IMR-90 (cell line): ENCODE measurements at places on chromosomes 13 and 19. TPM values are rescaled to one million over a fixed set of nuclear protein-coding genes. Genes with fewer than 3 reads are reported as not detected.

The ATP4B gene
- total RNA-seq, result not detected in 2 replicates

The IFI30 gene
- 1.1 and 2.3 TPM in 2 replicates for total RNA-seq

The ZNF135 gene
- total RNA-seq, result 1.9 and 2.7 TPM in 2 replicates

The VSTM1 gene
- not detected in 2 replicates for total RNA-seq
